ENCODE measurements at places on chromosomes 2 and 18.

DNA sequence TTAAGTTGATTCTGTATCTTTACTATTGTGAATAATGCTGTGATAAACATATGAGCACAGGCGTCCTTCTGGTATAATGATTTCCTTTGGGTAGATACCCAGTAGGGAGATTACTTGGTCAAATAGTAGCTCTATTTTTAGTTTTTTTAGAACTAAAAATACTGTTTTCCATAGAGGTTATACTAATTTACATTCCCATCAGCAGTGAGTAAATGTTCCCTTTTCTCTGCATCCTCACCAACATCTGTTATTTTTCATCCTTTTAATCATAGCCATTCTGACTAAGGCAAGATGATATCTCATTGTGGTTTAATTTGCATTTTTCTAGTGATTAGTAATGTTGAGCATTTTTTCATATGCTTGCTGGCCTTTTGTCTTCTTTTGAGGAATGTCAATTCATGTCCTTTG is 35.1 kb downstream of the PMS1 start:
- no peak for DNase-seq

DNA sequence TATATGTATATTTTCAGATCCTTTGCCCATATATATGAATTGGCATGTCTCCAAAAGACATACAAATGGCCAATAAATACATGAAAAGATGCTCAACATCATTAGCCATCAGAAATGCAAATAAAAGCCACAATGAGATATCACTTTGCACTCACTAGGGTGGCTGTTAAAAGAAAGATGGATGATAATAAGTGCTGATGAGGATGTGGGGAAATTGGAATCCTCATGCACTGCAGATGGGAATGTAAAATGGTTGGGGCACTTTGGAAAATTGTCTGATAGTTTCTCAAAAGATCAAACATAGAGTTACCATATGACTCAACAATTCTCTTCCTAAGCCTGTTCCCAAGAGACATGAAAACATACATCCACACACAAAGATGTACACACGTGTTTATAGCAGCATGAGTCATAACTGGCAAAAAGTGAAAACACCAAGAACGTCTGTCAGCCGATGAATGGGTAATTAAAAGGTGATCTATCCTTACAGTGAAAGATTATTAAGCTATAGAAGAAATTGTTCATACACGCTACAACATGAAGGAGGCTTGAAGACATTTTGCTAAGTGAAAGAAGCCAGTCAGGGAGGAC is 19.7 kb downstream of the NGEF start:
- no peak for DNase-seq

DNA sequence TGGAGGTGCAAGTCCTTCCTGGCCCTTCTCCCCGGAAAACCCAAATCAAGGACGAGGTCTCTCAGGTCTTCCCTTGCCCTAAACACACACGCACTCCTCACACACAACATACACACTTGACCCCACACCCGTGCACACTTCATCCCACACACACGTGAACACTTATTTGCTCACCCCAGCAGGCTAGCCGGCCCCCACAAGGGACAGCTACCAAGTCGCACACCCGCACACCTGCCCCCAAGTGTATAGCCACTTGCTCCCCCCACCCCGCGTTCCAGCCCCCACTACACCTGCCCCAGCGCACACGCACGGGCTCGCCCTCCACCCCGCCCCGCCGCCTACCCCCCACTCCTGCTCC is 359 bp downstream of the TGFBRAP1 start:
- peak; percentile 50 for DNase-seq

- no peak for DNase-seq
Measured at GRCh38 chr2:152072011-152072410, 26.8 kb downstream of the CACNB4 start.

- no peak for DNase-seq
Measured at GRCh38 chr18:58272209-58272608, 228.2 kb downstream of the NEDD4L start.

GRCh38 chr18:75249175-75249518 is 38.5 kb downstream of the TSHZ1 start:
- no peak for DNase-seq

DNA sequence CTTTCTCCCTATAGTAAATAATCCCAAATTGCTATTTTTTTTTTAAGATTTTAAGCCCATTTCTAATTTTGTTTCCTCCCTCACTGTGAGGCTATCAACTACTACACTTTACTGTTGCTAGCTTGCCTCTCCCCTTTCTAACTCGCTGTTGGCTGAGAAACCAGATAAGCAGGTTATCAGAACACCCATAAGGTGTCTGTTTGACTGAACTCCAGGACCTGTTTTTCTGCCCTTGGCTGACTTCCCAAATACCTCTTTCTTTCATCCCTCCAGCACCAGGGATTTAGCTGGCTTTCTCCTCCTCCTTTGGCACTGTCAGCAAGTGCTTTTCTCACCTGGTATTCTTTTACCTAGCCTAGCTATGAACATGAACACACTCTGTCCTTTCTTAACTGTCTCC is 11.1 kb downstream of the TRAK2 start:
- peak; percentile 93 for DNase-seq

DNA sequence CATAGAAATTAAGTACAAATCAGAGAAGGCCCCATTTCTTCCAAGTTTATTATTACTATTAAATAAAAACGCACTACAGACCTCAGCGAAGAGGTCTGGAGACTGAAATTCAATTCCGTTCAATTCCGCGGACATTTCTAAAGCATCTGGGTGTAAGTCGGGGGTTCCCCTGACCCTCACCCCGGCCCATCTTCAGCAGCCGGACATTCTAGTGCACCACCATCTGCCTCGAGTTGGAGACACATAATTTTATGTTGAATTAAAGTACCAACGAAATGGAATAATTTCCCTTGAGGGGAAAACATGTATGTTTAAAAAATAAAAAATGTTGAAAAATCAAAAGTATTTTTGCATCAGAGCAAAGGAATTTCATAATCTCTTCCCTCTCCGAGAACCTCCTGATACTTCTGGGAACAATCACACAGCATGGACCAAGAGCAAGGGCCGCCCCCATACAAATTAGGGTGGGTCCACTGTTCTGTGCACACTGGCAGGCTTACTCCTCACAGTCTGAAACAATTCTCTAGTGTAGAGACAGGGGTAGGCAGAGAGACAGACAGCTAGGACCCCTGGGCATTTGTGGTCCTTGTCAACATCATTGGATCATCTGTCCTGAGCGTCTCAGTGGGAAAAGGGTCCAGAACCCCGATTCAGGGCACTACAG is 29.3 kb downstream of the MBP start:
- DNase-seq = no peak

- peak; percentile 48 for DNase-seq
Measured at GRCh38 chr2:69847068-69847828, 17.8 kb downstream of the GMCL1 start.

Data from hematopoietic multipotent progenitor cell treated with erythropoietin and hydrocortisone succinate and interleukin-3 and kit ligand, for 4 days (in vitro differentiated cells).